ENCODE measurements at places on chromosomes 7 and 10.

- DNase-seq, result no peak
Observed at GRCh38 chr10:112801004-112801403, 149.0 kb upstream of the TCF7L2 start.

- DNase-seq, result no peak
Observed at GRCh38 chr7:122311050-122311700, 6.6 kb upstream of the FEZF1 start.

DNA sequence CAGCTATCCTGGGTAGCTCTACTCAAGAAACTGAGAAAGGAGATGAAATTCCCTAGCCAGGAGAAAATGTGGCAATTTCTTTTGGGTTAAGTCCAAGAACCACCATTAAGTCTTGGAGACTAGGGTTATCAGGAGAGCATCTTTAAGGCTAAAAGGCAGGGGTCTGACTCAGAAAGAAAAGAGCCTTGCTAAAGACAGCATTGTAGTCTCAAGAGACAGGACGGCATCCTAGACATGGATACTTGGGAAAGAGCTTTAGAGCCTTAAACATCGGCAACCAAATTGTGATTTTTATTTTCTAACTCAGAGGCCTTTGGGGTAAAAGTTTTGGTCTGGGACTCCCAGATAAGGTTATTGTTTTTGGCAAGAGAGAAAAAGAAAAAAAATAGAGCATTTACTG lies 83.1 kb downstream of the FAS start:
- DNase-seq, result no peak

DNA sequence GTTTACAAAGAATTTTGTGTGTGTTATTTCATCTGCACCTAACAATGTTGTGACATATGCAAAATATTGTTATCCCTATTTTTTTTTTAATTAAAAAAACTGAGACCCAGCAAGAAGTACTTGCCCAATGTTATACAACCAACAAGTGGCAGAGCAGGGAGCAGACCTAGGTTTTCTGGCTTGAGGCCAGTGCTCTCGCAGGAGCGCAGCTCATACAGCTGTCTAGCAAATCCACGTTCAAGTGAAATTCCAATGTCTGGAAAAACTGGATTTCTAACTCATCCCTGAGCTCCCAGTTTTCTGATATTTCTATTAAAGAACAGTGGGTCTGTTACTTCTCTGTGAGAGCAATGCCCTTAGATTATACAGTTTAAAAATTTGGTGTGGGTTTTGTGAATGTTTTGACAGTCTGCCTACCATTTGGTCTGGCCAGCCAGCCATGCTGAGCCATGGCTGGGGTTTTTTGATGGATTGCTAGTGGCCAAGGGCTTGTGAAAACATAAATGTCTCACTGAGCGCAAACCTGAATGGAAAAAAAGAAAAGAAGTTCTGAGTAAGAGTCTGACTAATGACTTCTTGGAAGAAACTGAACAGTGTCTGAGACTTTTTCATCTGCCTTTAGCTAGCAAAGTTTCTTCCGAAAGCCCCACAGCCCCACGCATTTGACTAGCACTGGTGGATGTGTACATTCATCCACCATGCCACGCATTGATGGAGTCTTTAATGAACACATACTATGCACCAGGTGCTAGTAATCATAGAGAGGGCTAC lies 15.4 kb upstream of the PRF1 start:
- DNase-seq, result no peak

DNA sequence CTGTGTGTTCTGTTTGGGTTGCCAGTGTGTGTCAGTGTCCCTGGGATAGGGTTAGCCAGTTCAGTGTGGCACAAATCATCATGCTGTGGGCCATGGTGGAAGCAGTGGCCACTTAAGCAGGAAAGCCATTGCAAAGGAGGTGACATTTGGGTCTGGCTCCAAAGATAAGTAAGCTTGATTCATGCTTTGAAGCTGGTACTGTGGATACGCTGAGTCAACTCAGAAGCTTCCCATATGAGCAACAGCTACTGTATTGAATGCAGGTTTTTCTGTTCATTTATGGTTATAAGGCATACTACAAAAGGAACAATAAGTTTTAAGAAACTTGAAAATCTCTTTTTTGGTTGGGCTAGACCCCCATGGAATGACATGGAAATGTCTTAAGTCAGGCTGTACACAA lies 143.1 kb downstream of the BMPER start:
- no peak for DNase-seq
